Stimulated activated CD8-positive, alpha-beta memory T cell treated with anti-CD3 and anti-CD28 coated beads, Interleukin-15, amount 100 ng/mL, for 24 hours (primary cell): ENCODE measurements at places on chromosomes 13 and 19.

DNA sequence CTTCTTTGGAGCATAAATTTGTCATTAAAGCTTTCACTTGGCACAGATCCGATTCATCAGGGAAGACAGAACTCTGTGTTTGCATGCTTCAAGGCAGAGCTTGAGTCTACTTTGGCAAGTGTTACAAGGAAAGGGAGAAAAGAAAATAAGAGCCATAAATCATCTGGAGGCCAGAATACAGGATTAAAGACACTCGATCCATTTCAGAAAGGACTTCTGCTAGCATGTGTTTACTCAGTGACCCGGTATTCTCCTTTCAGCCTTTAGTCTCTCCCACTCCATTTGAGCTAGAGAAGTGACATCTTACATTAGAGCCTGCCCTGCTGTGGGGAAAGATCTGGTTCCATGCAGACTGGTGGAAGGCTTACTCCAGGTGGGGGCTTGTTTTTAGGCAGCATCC is 306.4 kb downstream of the KLF5 start:
- no peak for DNase-seq

DNA sequence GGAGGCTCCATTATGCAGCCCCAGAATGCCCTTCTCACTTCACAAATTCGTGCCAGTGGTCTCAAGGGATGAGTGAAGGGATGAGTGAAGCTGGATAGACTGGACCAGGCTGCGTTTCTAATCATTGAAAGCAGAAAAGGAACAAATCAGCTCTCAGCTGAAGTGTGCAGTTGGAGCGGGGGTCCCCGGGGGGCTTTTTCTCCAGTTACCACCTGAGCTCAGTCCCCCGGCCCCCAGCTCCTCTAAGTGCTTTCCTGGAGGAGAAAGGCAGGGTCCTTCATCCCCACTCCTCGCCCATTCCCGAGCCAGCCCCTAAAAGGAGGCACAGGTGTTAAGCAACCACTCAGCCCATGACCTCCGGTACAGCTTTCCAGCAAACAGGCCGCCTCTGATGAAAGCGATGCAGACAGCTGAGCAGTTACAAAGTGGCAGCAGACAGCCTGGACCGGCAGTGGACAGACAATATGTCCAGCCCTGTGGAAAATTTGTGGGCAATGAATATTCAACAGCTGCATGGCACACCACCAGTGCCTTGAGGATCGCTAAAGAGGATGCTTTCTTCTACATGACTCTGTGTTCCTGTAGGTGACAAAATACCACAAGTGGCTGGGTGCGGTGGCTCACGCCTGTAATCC is 110.7 kb upstream of the UBL3 start:
- no peak for DNase-seq

DNA sequence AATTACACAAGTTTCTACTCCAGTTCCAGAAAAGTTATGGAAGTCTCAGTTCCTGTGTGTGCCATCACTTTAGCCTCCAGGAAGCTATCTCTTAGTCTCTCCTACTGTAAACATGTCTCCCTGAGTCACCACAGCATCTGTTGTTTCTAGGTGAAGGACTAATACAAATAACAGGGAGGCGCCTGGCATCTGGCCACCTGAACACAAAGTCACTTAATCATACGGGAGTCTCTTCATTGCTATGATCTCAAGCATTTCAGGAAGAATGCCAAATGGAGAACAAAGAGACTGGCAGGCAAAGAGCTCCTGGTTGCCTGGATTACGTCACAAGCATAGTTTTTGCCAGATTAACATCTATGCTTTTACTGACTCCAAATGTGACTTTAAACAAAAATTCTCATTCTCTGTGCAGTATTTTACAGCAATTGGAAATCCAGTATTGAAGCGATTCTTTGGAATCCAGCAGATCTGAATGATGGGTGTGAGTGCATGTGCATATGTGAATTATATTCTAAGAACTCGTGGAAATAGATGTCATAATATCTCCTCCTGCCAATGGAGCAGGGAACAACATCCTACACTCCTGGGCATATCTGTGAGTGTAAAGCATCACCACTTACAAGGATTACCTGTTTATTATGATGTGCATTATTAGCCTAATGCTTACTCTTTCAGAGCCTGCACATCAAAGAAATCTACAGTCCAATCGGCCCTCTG is 572.8 kb downstream of the PCDH9 start:
- DNase-seq: no peak

GRCh38 chr13:49042476-49042875 is 66.8 kb downstream of the FNDC3A start:
- no peak for DNase-seq

- DNase-seq: no peak
Observed at GRCh38 chr13:40445557-40445990, 220.9 kb downstream of the FOXO1 start.

DNA sequence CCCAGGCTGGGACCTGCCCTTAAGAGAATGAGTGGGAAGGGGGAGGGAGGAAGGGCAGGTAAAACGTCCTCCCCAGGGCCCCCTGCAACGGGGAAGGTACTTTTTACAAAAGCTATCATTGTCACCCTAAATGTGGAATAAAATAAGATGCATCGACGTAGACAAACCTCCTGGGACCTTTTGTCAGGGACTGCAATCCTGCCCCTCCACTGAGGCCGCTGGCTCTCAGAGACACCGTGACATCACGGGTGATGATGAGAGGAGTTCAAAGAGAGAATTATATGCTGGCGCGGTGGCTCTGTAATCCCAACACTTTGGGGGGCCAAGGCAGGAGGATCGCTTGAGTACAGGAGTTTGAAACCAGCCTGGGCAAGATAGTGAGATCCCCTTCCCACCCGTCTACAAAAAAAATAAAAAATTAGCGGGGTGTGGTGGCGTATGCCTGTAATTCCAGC is 1.8 kb upstream of the MYBPC2 start:
- DNase-seq: no peak

GRCh38 chr13:68692049-68692448 is 1415.6 kb upstream of the ATXN8OS start:
- no peak for DNase-seq

DNA sequence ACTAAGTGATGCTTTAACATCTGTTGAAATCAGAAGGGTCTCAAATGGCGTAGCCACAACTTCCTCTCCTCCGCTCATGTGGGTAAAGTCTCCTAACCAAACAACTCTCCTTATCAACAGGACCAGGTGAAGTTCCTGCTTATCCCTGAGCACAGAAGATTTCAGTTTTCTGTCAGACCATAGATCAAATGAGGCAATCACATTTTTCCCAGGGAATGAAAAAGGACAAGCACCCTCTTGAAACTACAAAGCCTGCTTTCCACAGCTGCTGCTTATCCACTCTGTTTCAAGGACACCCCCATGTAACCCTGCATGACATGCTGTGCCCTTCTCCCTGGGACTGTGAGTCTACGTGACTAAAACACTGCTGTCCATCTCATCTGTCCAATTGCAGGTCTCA is 788.3 kb upstream of the SLITRK5 start:
- no peak for DNase-seq

- no peak for DNase-seq
Observed at GRCh38 chr19:53102756-53103233, 427 bp downstream of the ZNF160 start.

DNA sequence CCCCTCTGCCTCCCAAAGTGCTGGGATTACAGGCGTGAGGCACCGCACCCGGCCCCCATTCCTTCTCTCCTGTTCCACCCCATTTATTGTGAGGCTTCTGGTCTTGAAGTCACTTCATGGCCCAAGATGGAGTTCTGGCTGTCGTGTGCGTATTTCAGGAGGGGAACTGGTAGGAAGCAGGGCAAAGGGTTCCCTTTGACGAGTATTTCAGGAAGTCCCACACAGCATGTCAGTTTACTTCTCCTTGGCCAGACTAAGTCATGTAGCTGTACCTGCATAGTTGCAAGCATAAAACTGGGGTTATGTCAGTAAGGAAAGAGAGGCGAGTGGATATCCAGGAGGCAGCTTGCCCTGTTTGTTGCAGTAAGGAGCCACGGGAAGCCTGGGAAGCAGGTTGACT is 10.1 kb downstream of the WDR62 start:
- no peak for DNase-seq

DNA sequence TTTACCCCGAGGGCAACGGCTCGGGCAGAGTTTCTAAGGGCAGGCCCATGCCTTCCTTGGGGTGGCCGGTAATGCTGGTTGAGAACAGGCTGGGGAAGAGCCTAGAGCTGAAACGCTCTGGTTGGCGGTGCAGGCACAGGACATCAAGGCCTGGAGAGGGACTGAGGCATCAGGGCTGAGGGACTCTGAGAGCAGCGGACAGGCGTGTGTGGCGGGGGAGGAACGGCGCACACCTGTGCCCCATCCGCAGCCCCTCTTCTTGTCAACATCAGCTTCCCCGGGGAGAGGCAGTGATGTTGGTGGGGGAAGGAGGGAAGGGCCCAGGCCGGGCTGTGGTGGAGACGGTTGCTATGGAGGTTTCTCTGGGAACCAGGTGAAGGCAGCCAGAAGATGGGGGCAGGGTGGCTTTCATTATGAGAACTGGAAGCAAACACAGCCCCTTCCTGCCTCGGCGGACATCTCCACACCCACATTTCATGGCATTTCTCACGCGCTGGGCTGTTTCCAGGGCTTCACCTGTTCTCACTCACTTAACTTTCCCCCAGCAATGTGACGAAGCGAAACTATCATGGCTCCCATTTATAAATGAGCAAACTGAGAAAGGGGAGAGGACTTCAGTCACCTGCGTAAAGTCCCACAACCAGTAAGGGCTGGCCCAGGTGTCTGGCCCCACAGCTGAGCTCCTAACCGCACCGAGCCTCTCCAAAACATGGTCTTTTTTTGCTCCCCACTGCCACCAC is 8.2 kb upstream of the ATF5 start:
- DNase-seq: no peak

DNA sequence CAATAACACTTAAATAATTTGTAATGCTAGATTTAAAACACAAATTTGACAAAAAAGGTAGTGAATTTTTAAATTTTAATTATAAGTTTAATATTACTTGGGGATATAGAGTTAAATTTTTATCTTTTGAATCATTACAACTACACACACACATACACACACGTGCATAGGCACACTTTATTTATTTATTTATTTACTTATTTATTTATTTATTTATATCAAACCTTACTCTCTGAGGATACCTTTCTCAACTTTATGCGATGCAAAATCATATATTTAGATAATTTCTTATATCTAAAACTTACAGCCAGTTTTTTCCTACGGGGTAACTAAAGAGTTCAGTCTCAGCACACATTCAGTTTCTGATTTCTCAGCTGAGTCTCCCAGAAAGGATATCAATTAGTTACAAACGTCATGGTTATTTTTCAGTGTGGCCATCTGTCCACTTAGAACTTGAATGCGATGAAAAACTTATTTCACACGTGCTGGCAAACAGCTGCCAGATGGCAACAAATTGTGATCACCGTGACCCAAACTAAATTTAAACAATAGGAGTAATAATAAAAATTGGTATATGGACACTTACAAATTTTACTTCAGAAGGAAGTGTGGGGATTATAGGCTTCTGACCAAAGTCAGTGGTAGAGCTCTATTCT is 683.1 kb upstream of the PRR20A start:
- DNase-seq: no peak

DNA sequence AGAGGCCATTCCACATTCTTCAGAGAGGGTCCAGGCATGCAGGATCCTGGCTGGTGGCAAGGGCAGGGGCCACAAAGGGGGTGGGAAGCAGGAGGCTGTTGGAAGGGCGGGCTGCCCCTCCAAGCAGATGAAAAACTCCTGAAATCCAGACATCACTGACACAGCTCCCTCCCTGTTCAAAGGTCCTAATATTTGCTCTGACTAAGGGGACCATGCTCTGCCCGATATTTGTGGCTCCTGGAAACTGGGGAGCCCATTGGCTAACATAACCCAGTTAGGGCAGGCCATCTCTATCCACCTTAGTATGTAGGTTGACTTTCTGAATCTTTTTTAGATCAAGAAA is 3.3 kb upstream of the CDX2 start:
- DNase-seq: no peak

- no peak for DNase-seq
Observed at GRCh38 chr13:113114511-113115362, 7.9 kb upstream of the F10 start.

GRCh38 chr13:42847891-42848663 is 66.7 kb downstream of the FAM216B start:
- no peak for DNase-seq

DNA sequence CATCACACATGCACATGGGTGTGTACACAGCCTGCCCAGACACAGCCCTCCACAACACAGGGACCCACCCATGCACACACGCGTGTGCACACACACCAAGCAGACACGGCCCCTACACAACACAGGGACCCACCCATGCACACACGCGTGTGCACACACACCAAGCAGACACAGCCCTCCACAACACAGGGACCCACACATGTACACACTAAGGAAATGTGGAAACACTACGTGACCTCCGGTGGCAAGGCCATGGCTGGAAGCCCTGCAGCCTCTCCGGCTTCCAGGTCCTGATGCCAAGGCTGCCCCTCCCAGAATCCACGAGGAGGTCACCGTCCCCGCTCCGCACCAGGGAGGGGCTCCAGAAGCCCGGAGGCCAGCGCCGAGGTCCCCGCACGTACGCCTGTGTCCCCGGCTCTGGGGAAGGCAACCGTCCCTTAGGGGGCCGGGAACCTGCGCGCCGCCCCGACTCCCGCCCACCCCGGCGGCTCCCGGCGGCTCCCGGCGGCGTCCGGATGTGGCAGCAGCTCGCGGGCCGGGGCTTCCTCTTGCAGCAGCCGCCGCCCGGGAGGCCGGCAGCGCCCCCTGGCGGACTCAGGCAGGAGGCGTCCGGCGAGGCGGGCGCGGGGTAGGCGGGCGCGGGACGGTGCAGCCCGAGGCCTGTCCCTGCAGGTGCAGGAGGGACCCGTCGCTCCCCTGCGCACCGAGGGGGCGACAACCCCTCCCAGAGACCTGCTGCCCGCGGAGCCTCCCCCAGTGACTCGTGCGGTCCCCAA is 29.8 kb upstream of the GRTP1 start:
- peak; percentile 74 for DNase-seq

DNA sequence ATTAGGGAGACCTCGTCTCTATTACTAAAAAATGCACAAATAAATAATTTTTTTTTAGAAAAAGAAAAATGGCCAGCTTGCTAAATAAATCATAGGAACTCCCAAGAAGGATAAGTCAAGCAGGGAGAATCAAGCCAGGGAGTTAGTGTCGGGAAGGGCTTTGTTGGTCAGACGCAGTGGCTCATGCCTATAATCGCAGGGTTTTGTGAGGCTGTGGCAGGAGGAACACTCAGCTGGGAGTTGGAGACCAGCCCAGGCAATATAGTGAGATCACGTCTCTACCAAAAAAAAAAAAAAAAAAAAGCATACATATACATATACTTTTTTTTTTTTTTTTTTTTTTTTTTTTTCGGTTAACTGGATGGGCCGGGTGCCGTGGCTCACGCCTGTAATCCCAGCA is 9.0 kb downstream of the NACC1 start:
- DNase-seq: no peak

- DNase-seq: no peak
Observed at GRCh38 chr13:40979232-40979631, 39.9 kb downstream of the ELF1 start.

GRCh38 chr19:49421039-49421877 is 2.0 kb downstream of the PTH2 start:
- DNase-seq: no peak

GRCh38 chr19:23402388-23402787 is 7.1 kb upstream of the ZNF91 start:
- DNase-seq: no peak
